Stimulated activated CD4-positive, alpha-beta T cell treated with anti-CD3 and anti-CD28 coated beads, TNF-alpha, amount 100 ng/mL, for 48 hours (primary cell): ENCODE measurements at places on chromosomes 2 and 18.

GRCh38 chr18:11388755-11389680 is 220.4 kb upstream of the SLC35G4 start:
- no peak for DNase-seq

DNA sequence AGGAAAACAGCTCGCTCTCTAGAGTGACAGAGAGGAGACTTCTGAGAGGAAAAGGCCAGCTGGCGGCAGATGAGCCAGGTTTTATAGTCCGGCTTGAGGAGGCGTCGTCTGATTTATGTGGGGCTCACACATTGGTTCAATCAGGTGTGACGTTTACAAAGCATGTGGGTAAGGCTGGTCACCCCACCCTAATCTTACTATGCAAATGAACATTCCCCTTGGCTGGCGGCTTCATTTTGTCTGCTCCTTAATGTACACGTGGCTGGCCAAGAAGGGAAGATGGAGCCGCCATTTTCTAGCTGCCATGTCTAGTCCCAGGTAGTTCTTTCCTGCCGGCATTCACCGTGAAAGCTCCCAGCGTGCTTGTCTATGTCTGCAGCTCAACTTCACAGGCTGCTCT is 299.1 kb upstream of the SPRED2 start:
- no peak for DNase-seq

DNA sequence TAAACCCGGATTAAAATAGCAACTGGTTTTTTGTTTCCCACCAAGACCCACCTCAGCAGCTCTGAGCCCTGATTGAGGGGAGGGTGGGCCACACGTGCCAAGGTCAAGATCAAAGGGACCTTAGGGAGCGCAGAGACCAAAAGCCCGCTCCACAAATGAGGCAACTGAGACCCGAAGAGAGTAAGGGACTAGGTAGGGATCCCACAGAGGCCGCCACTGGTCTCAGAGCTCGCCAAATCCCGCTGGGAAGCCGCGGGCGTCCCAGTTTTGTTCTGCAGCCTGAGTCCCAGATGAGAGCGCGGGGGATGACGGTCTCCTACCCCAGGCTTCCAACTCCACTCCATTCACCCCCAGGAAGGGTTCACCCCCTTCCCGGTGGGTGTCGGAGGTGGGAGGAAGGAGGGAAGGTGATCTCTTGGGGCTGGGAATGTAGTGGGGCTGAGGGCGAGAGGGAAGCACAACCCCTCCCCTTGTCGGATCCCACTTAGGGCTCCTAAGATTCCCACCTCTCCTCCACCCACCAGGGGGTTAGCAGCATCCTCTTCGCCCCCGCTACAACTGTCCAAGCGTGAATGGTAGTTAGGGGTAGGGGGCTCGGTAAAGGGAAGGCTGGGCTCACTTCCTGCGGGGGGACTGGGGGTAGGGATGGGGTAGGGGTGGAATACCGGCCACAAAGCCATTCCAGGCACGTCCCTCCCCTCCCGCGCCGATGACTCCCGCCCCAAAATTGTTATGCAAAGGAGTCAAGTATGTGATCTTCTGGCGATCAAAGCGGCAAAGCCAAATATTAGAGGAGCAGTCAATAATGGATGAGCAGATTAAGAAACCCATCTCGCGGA is 7.3 kb upstream of the EN1 start:
- DNase-seq, result no peak

DNA sequence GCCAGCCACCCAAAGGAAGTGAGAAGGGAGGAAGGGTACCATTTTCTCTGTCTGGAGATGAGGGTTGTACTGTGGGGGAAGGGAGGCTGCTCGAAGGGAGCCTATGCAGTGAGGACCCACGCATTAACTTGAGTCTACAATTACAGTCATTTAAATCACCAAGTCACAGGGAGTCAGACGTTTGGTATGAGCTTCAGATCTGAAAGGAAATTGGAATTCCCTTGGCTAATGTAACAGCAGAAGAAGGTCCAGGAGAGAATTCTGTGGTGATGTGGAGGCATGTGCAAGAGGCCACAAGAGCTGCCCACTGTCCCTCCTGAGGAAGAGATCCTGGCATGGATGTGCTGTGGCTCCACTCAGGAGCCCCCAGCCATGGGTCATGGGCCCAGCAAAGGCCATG is 22.5 kb downstream of the DAPL1 start:
- no peak for DNase-seq

DNA sequence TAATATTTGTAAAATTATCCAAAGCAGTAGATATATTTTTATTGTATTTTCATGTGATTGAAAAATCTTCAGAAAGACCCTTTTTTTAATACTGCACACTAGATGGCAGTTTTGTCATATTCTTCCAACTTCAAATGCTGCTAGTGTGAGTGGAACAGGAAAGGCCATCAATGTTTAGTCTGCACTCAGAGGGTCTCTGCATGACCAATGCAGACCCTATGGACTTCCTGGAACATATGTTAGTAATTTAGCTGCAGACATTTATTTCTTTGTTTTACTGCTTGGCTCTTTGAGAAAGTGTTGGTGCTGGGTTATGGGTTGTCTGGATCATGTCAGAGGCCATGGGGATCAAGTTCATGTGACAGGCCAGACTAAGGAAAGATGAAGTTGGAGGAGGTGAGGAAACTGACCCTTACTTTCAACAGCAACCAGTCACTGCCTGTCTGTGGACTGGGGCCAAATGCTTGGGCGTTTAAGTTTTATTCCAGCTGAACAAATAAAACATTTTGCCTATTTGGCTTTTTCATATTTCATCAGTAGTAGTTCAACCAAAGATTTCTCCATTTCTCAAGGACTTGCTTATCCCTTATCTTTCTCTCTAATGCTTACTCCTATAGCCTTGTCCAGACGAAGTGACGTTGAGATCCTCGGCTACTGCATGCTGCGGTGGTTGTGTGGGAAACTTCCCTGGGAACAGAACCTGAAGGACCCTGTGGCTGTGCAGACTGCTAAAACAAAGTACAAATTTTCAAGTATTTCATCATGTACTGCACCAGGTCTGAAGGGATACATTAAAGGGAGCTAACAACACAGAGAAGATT is 84.8 kb downstream of the VRK2 start:
- DNase-seq, result no peak

DNA sequence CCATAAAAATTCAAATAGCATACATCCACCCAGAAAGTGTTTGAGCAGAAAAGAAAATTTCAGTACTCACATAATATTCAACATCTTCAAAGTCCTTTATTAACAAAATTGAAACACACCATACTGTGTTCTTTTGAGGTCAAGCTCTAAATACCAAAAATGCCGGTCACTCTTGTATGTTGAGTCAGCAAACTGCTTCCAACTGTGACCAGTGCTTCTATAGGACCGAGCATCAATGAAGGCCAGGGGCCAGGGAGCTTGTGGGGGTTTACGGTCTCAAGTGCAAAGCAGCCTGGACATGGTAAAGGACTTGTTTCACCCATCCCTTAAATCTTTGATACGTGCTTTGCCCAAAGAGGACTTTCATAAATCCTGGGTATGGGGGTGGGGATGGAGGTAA is 112.7 kb upstream of the REV1 start:
- no peak for DNase-seq

DNA sequence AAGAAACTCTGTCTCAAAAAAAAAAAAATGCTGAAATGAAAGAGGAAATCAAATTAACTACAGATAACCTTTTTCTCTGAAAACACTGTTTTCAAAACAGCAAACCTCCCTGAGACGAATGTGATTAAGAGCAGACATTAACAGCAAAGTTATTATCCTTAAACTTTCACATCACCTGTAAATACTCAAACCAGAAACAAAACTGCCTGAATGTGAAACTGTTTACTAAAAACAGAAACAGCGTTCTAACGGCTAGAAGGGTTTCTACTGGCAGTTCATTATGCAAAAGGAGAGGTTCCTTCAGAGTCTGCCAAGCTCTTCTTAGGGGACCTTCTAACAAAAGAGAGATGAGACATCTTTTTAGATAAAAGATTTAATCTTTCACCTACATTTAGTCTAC is 45.9 kb downstream of the PNO1 start:
- DNase-seq, result no peak

GRCh38 chr18:6039055-6039454 is 143.7 kb upstream of the TMEM200C start:
- no peak for DNase-seq

DNA sequence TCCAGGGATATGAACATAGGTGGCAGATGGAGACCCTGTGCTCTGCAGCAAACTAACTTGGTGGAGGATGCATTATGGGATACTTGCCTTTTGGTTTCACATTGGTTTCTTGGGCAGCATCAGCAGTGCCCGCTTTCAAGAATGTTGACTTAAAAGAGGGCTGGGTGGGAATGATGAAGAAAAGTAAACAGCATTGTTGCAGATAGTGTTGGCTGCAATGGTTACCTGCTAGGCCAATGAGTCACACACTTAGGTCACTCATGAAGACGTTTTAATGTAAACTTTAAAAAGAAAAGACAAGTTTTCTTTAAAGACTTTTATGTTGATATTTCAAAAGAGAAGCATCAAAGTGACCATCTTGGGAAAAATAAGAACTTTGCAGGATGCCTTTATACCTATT is 26.1 kb upstream of the FAM237A start:
- DNase-seq, result no peak

DNA sequence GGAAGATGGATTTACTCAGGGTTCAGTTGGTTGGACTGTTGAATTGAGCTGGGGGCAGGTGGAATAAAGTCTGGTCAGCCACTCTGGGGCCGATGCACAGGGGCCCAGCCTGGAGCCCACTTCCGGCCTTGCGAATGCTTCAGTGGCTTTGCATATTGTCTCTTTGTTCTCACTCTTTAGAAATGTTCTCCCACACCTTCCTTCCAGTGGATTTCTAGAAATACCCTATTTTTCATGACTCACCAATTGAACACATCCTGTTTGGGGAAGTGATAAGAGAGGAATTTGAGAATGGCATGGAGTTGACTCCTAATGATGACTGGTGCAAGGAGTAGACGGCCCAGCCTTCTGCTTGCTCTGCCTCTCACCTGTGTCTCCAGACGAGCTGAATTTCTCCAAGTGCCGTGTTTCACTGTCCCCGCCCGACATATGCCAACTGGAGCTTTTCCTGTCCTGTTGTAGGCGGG is 28.1 kb downstream of the ASAP2 start:
- DNase-seq, result no peak

GRCh38 chr18:7856733-7857132 is 289.6 kb downstream of the PTPRM start:
- no peak for DNase-seq

DNA sequence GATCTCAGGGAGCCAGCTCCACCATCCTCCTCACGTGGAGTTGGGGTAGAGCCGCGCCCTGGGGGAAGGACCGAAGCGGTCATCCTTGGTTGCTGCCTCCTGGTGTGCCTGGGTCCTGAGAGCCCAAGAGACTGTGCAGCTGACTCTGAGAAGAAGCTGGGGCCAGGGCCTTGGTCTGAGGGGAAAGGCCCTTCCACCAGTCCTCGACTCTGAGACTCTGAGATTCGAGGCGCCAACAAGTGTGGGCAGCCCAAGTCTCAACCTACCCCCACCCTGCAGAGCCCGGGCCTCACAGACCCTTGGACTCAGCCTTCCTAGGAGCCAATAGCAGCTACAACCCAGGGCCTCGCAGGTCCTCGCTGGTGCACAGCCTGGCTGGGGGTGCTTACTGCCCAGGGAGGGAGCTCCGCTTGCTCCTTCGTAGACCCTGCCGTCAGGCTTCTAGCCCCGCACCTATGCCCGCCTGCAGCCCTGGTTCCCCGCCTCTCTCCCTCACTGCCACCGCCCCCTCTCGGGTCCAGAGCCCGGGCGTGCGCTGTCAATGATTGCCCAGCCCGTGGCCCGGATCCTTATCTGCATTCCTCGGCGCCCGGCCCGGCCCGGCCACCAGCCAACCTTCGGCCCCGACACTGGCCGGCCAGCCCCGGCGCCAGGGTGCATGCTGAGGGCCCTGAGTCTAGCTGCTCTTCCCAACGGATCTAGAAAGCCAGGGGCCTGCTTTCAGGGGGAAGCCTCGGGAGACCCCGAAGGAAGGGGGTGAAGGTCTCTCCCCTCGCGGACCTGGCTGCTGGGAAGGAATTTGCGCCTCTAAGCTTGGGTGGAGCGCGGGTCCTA is 2.0 kb downstream of the IHH start:
- DNase-seq, result no peak

GRCh38 chr2:86065512-86065911 is 40.2 kb downstream of the POLR1A start:
- DNase-seq, result no peak

- no peak for DNase-seq
These were observed 128.5 kb downstream of the CALCRL start for GRCh38 chr2:187319441-187320108.

DNA sequence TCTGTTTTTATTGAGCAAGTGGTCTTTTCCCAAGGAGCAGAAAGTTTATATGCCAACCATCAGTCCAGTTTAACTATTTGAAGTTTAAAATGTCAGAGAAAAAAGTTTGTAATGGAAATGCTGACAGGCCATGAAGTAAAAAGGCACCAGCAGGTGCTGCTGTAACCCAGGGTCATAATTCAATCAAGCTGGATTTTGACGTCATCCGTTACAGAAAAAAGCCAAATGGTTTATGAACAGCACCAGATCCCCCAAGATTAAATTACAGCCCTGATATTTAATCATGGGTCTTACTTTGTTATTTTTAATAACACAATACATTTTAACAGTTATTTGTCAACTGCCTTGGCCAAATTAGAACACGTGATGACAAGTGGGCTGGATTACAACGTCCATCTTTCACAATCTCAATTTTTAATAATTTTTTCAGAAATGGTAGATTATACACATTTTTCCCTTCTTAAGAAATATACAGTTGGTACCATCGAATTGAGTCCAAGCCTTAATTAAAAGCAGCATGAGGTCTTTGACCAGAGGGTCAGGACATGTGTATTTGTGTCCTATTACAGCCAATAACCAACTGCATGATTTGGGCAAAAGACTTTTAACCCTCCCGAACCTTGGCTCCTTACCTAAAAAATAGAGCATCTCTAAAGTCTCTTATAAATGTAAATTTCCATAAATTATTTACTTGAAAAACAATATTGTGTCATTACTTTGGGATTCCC is 10.0 kb downstream of the TCF4 start:
- no peak for DNase-seq

DNA sequence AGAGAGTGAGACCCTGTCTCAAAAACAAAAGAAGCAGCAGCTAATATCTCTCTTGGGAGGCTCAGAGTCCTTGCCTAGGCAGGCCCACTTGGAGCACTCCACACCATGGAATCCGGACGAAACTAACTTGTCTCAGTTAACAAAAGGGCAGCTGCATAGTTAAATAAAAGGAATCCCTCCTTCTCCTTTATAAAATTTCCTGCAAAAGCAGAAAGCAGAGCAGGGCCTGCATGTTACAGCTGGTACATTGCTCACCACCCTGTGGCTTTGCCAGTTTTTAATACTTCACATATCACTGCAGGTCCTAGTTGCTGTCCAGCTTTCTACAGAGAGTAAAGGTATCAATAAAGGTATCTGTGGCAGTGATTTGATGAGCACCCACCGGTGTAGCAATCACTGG is 93.6 kb downstream of the ASAP2 start:
- no peak for DNase-seq
